Urothelium cell line (cell line): ENCODE measurements at places on chromosomes 2 and 18.
A peak's percentile ranks its signal among the peaks of the same experiment; 100 is the strongest.

- peak; percentile 60 for DNase-seq
Measured at GRCh38 chr2:108297436-108298141, 8.9 kb downstream of the SULT1C2 start.

- no peak for DNase-seq
Measured at GRCh38 chr18:73840319-73840945, 307.2 kb downstream of the FBXO15 start.

DNA sequence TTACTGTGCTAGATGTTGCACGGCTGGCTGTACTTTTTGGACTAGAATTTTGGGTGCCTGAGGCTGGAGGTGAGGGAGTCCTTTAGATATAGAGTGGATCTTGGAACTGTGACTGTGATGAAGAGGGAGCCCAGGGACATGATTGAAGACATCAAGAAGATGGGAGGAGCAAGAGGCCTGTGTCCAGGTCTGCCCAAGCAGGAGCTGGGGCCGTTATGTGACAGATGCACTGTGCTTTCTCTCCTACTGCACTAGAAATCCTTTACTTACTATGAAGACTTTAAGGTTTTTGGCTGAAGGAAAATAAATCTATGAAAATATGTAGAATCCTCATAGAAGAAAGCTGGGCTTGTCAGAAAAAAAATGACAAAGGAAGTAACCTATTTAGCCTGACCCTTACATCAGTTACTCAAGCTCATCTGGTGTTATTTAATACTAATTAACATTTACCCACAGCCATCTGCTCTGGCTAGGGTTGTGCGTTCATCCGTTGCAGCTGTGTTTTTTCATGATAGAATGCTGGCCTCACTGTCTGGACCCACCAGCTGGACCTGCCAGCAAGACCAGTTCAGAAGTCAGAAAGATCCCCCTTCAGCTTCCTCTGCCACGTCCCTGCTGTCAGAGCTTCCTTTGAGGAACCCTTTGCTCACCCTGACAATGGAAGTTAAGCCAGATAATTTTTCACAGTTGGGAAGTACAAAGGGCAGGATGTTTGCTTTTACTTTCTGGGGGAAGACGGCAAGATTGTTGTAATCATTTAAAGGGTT is 16.7 kb downstream of the TSN start:
- no peak for DNase-seq

DNA sequence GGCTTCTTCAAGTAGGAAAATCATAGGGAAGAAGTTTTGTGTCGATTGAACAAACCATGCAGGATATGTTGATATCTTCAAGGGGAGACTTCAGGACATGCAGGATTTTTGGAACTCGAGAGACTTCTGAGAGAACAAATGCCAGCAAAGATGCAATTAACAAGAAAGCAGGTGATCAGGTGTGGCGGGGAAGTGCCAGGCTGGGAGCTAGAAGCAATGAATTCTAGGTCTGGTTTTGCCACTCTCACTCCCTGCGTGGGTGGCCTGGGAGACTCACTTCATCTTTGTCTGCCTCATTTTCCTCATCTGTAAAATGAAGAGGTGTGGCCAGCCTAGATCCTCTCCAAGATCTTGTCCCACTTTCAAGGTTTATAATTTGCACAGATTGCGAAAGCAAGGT is 3.1 kb downstream of the SERPINB5 start:
- DNase-seq, result no peak

GRCh38 chr2:168116448-168116847 is 130.9 kb downstream of the STK39 start:
- DNase-seq, result no peak

GRCh38 chr18:79069717-79070151 is 540 bp downstream of the ATP9B start:
- no peak for DNase-seq
